Small intestine (tissue), 16 donors: ENCODE measurements at places on chromosomes 16 and 17.
A peak's percentile ranks its signal among the peaks of the same experiment; 100 is the strongest.

DNA sequence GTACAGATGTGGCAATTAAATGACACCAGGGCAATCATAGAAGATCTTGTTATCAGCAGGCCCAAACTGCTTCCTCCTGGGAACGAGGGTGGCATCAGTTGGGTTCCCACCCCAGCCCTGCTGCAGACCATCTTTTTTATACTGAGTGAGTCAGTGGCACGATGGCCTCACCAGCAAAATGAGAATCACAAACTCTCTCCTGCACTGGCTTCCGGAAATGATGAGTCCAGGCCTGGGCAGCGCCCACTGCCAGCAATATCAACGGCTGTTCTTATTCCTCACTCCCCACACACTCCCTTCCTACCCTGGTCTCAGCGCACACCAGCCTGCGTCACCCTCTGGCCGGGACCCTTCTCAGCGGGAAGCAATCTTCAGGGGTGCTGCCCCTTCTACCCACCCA, 340.3 kb downstream of the FOXL1 start:
- no peak for DNase-seq

DNA sequence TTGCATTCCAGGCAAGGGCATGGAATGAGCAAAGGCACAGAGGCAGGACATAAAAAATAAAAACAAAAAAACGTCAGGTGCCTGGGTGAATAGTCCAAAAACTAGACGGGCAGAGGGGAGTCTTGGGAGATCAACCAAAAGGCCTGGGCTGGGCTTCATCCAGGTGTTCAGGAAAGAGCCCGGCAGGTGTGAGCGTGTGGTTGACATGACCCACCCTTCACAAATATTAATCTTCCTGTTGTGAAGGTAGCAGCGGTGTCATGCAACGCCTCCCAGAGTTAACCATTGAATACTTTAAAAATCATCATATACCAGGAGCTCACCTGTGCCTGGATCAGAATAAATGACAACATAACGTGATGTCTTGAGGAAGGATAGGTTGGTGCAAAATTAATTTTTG, 90.6 kb downstream of the USP22 start:
- peak; percentile 40 for DNase-seq

GRCh38 chr16:79190542-79190941, 410.0 kb downstream of the MAF start:
- no peak for DNase-seq

GRCh38 chr17:45948881-45949624, 50.0 kb upstream of the STH start:
- DNase-seq: peak; percentile 68

DNA sequence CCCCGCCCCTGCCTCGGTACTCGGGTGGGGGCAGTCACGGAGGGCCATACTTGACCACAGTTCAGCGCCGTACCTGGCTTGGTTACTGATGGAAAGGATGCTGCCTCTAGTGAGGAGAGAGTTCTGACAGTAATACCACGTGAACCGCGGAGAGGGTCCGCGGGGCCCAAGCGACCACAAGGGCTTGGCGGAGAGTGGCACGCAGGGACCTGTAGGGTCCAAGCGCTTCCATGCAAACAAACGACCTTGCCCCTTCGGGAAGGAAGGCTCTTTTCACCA, 9.2 kb downstream of the KDM6B start:
- no peak for DNase-seq

DNA sequence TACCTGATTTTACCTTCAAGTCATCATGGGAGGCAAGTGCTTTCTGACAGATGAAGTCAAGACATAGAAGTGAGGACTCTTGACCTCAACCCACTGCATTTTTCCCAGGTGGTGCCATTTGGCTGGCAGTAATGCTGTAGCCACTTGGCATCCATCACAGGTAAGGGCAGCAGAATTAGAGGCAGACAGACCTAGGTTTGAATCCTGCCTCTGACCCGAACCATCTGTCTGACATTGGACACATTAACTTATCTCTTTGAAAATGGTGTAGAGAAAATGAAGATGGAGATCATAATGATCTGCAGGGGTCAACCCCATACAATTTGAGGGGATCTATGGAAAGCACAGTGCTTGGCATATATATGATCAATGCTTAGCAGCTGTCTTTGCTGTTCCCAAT, 505.5 kb downstream of the NPIPA7 start:
- DNase-seq: no peak

- peak; percentile 33 for DNase-seq
These were observed 1.2 kb downstream of the CBX2 start for GRCh38 chr17:79779084-79779529.

DNA sequence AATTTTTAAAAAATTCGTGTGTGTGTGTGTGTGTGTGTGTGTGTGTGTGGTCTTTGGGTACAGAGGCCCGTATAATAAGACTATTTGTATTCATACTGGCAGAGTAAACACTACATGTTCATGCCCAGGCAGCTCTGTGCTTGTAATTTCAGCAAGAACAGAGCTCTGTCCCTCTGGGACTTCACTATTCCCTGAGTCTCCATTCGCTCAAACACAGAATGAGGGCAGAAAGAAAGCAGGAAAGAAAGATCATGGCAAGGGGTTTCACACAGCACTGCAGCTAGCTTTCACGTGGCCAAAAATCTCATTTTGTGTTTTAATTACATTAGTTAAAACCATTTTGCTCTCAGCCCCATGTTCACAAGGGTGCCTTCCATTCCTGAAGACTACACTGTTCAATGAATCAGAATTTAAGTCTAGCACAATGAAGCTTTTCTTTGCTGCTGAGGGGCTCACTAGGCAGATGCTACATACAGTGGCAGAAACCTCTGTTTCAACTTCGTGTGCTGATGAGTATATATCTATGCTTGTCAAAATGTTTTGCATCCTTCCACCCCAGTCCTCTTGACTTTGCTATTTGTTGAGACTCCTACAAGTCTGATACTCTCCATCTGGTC, 198.4 kb upstream of the C17orf78 start:
- DNase-seq: no peak

DNA sequence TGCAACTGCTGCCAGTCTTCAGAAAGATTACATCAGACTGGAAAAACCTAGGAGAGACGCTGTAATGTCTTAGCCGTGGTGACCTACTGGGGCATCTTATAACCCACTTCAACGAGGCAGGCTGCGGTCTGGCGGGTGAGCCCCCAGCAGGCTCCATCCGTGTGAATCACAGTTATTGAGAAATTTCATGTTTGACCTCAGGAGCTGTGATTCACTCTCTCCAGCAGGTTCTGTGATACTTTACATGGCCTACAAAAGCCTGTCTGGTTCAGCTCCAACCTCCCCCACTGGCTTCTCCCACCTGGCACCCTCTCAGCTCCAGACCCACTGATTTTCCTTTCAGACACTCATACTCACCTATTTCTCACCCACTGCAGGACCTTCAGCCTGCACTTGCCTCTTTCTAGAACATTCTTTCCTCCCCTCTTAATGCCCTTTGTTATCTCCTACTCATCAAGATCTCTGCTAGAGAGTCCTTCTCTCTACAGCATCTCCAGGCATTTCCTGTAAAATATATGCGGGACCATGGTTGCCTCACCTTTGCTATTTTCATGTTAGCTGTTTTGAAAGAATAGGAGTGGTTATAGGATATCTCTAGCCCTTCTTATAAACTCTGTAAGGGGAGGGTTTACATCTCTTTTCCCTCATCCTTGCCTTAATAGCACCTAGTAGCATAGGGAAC, 227.9 kb downstream of the MAF start:
- no peak for DNase-seq

- no peak for DNase-seq
These were observed 46.3 kb downstream of the CBFA2T3 start for GRCh38 chr16:88930716-88931115.

GRCh38 chr17:68509141-68510057, 2.8 kb upstream of the PRKAR1A start:
- no peak for DNase-seq

DNA sequence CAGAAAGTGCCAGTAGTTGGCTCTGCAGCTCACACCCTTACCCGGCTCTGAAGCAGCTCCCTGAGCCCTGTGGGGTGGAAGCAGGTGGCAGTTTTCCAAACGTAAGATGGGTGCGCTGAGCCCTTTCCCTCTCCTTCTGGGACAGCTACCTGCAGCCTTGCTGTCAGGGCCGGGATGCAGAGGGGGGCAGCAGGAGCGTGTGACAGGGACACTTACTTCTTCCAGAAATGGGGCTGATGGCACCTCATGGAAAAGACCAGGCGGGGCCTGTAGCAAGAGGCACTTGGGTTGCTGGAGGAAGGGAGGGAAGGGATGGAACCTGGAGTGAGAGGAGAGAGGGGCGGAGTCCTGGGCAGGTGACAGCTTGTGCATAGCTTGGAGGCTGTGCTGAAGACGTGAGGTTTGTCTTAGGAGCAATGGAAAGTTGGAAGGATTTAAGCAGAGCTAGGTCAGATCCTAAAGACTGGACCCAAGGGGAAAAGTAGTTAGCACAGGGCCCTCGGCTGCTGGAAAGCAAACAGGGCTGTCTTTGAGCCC, 216.8 kb upstream of the RPL38 start:
- no peak for DNase-seq

- DNase-seq: no peak
These were observed 321.8 kb downstream of the HS3ST3B1 start for GRCh38 chr17:14622615-14623101.

- DNase-seq: no peak
These were observed 58.9 kb downstream of the NOS2 start for GRCh38 chr17:27741361-27741861.

- no peak for DNase-seq
These were observed 140.3 kb upstream of the ERCC4 start for GRCh38 chr16:13779676-13780075.

- no peak for DNase-seq
These were observed 96.5 kb downstream of the WSCD1 start for GRCh38 chr17:6166492-6167179.

DNA sequence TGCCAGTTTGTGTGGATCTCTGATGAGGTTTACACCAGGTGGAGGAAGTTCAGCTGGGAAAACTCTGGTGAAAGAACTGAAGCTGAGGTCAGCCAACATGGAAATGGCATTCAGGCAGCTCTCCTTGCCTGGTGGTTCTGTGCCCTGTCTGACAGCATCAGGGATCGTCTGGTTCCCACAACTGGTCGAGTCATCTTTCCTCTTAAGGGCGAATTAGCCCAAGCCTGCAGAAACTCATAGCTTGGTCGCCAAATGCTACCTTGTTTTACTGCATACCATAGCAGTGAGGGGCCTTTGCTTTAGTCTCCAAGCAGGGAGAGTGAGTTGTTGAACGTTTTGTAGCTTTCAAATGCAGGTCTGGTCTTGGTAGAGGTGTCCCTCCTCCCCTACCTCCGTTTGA, 7.2 kb downstream of the PLCG2 start:
- no peak for DNase-seq

- no peak for DNase-seq
These were observed 70.8 kb downstream of the RAB11FIP4 start for GRCh38 chr17:31462261-31462660.

DNA sequence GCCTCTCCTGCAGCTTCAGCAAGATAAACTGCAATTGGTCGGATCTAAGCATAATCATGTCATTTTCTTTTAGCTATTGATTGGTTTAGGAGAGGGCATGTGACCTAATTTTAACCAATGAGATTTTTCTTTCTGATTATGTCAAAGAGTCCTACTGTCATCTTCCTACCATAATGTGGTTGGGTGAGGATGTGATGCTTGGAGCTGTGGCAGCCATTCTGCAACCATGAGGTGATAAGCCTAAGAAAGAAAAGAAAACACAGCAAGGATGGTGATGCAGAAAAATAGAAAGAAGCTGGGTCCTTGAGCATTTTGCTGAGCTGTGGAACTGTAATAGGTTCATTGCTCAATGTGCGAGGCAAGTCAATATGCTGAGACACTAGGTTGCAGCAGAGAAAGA, 121.7 kb upstream of the CRHR1 start:
- DNase-seq: no peak

- DNase-seq: peak; percentile 53
These were observed 13.2 kb downstream of the SLC7A5 start for GRCh38 chr16:87855852-87856715.

DNA sequence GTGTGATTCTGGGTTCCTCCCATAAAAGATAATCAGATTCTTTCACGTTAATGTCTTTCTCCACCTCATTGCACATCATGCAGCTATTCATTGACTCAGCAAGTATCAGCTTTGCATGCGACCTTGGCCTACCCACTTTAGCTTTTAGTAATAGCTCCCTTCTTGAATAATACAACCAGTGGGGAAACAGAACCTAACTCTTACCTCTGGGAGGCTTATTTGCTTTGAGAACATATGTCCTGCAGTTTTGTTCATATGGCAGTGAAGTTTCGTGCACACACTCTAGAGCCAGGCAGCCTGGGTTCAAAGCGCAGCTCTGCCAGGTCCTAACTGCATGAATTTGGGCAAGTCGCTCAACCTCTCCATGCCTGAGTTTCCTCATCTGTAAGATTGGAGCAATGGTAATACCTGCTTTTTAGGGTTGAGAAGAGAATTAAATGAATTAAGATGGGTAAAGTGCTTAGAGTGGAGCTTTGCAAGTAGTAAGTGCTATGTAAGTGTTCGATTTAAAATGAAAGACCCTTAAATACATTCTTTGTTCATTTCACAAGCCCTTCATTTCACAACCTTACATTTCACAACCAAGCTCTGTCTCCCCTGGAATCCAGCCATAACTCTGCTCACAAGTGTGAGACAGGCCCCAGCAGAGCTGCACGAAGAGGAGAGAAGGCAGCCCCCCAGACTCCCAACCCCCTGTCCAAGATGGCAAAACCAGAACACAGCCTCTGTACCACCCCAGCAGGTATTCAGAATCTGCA, 29.3 kb downstream of the MAPT start:
- no peak for DNase-seq

DNA sequence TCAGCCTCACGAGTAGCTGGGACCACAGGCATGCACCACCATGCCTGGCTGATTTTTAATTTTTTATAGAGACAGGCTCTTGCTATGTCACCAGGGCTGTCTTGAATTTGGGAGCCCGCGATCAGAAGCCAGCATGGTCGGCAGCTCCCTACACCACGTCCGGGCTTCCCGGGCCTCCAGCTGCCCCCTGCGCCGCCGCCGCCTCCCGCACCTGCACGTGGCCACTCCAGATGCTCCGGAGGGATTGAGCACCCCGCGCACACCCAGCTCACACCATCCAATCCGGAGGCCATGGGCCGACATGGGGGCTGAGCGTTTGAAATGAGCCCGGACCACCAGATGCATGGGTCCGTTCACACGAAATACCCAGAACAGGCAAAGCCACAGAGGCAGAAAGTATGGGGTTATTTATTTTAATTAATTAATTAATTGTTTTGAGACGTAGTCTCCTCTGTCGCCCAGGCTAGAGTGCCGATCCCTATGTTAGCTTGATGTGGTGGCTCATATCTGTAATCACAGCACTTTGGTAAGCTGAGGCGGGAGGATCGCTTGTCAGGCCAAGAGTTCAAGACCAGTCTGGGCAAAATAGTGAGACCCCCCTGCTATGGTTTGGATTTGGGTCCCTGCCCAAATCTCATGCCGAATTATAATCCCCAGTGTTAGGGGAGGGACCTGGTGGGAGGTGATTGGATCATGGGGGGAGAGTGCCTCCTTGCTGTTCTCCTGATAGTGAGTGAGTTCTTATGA, 17.1 kb upstream of the PDXDC1 start:
- no peak for DNase-seq

- no peak for DNase-seq
These were observed 27.2 kb downstream of the CDR2 start for GRCh38 chr16:22347100-22347820.

- DNase-seq: no peak
These were observed 333 bp downstream of the MAFG start for GRCh38 chr17:81927152-81927652.

GRCh38 chr17:79706931-79707850, 23.6 kb upstream of the ENPP7 start:
- no peak for DNase-seq
